Temporal lobe (tissue), 4 donors: ENCODE measurements at places on chromosomes 13 and 19. TPM values are rescaled to one million over a fixed set of nuclear protein-coding genes. Genes with fewer than 3 reads are reported as not detected.

Gene CLDN10
- 3.7 TPM for total RNA-seq

Gene ZSCAN4
- not detected for total RNA-seq

Gene SPIB
- total RNA-seq: not detected

Gene USE1
- total RNA-seq: 15.2 TPM

Gene FCAR
- total RNA-seq: 0.98 TPM

Gene IRGC
- total RNA-seq: not detected

Gene INSR
- 65.4 TPM for total RNA-seq

Gene RDH8
- total RNA-seq: not detected

Gene NKPD1
- 0.49 TPM for total RNA-seq

Gene PSG6
- total RNA-seq: not detected

Gene USP12
- 48.4 TPM for total RNA-seq

Gene ZNF667
- 22.6 TPM for total RNA-seq

Gene TMPRSS9
- 0.25 TPM for total RNA-seq

Gene GNA15
- total RNA-seq: 0.25 TPM

Gene ZNF701
- 18.7 TPM for total RNA-seq

Gene SPACA7
- not detected for total RNA-seq

Gene DCT
- total RNA-seq: 2.2 TPM

Gene ZNF546
- 14.0 TPM for total RNA-seq

Gene LGALS14
- not detected for total RNA-seq

Gene FCGBP
- total RNA-seq: 2.5 TPM

Gene ZNF429
- 22.1 TPM for total RNA-seq

Gene THSD1
- 6.9 TPM for total RNA-seq

Gene ERICH6B
- 0.25 TPM for total RNA-seq

Gene ZNF737
- 91.2 TPM for total RNA-seq

Gene OR7C1
- total RNA-seq: not detected

Gene ZNF473
- 9.1 TPM for total RNA-seq

Gene TEX26
- total RNA-seq: 0.74 TPM

Gene PGLYRP2
- not detected for total RNA-seq

Gene OLFM4
- 1.5 TPM for total RNA-seq

Gene MAB21L1
- total RNA-seq: 0.49 TPM

Gene ADGRE2
- under 0.01 TPM for total RNA-seq

Gene FOXO1
- total RNA-seq: 7.1 TPM

Gene TTC9B
- 32.0 TPM for total RNA-seq

Gene IZUMO2
- total RNA-seq: not detected

Gene CCDC8
- 2.5 TPM for total RNA-seq

Gene RUBCNL
- total RNA-seq: 2.7 TPM

Gene CGB2
- not detected for total RNA-seq

Gene PSG5
- total RNA-seq: not detected

Gene HIPK4
- total RNA-seq: under 0.01 TPM

Gene APOE
- 73.5 TPM for total RNA-seq

Gene UNC13A
- 43.5 TPM for total RNA-seq

Gene ABCC4
- total RNA-seq: 8.1 TPM

Gene ZNF135
- total RNA-seq: 9.8 TPM

Gene METTL21C
- not detected for total RNA-seq

Gene DZIP1
- 47.2 TPM for total RNA-seq

Gene RNF17
- total RNA-seq: not detected

Gene MTUS2
- 7.1 TPM for total RNA-seq

Gene PPM1N
- total RNA-seq: 0.25 TPM

Gene KIR2DL4
- not detected for total RNA-seq

Gene SLC10A2
- not detected for total RNA-seq
